Chondrocyte (in vitro differentiated cells): ENCODE measurements at places on chromosomes 7 and 10. TPM values are rescaled to one million over a fixed set of nuclear protein-coding genes. Genes with fewer than 3 reads are reported as not detected.
A peak's percentile ranks its signal among the peaks of the same experiment; 100 is the strongest.

Gene MRPL43
- 54.0 to 74.1 TPM (median 57.3 TPM) in 3 replicates for total RNA-seq

Gene ADIRF
- total RNA-seq: 0.54 to 0.65 TPM in 2 of 3 replicates, not detected in the other

Gene PHYHIPL
- total RNA-seq: 0.15 to 0.70 TPM (median 0.20 TPM) in 3 replicates

Gene PLCE1
- total RNA-seq: 9.9 to 14.7 TPM (median 10.6 TPM) in 3 replicates

- DNase-seq: no peak
These were observed 32.6 kb downstream of the DUSP5 start for GRCh38 chr10:110530131-110530831.

- peak; percentile 68 for DNase-seq
These were observed 75.5 kb downstream of the GRID1 start for GRCh38 chr10:86290933-86291615.

DNA sequence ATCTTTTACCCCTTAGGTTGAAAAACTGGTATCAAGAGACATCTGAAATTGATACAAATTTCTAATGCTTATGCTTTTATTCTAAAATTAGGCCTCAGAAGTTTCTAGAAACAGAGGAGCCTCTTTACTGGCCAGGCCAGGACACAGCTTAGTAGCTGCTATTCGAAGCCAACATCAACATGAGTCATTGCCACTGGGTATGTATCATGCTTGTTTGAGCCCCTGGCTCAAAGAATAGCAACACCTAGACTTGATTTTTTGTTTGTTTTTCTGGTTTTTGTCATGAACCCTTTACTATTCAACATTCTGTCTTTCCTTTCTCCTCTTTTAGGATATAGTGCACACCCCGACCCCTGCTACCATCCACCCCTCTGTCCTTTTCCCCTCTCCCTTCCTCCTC lies 90.9 kb upstream of the STK17A start:
- no peak for DNase-seq

GRCh38 chr10:124436191-124436638 lies 13.6 kb downstream of the NKX1-2 start:
- DNase-seq: no peak

- no peak for DNase-seq
These were observed 18.6 kb downstream of the FOXK1 start for GRCh38 chr7:4700577-4701235.

DNA sequence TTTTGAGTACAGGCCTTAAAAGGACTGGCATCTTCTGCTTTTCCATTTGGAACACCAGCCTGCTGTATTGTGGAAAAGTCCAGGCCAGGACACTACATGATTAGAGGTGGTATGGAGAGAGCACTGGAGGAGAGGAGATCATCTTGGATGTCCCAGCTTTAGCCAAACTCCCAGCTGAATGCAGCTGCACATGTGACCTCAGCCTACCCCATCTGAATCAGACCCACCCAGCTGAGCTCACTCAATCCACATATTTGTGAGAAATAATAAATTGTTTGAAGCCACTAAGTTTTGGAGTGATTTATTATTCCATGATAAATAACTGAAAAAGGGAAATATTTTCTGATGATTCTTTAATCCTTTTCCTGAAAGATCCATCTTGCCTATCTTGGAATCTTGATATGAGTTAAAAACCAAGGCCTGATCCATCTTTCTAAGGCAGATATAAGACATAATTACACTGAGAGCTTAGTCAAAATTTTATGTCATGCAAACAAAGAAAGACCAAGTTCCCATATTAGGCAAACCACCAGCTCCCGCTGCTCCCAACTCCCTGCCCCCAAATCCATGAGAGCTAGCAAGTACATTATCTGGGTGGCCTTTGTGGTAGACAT lies 55.1 kb upstream of the TRIL start:
- no peak for DNase-seq

- DNase-seq: peak; percentile 24
These were observed 39.8 kb downstream of the FOXL3 start for GRCh38 chr7:329691-330281.

GRCh38 chr7:92809397-92809759 lies 27.0 kb downstream of the CDK6 start:
- DNase-seq: no peak

DNA sequence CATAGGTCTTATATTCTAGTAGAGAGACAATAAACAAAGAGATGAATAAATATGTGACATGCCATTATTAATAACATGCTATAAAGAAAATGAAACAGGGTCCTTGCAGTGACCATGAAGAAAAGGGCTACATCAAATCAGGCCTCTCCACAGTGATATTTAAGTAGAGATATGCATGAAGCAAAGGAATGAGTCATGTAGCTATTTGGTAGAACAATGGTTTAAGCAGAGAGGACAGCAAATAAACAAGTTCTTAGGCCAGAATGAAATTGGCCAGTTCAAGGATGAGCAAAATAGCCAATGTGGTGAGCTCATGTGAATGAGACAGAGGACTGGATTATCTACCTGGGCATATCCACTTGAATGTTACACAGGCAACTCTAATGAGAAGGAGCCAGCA lies 172.2 kb upstream of the FERD3L start:
- no peak for DNase-seq

- no peak for DNase-seq
These were observed 4.3 kb upstream of the NEUROG3 start for GRCh38 chr10:69577268-69578232.

DNA sequence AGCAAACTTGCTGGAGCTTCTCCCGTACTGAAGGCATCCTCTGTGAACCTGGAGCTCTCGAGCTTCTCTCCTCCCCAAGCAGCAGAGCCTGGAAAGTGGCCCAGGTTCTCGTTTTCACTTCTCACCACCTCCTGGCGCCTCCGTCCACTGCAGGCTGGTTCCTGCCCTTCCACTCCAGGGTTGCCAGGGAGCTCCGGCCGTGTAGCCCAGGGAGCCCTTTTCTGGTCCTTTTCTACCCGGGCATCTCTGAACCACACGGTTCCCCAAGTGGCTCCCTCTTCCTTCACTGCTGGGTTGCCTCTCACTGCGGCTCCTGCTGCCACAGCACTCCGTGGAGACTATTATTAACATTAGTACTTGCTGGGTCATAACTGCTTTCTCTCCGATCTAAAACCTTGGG lies 208.6 kb upstream of the PPP2R2D start:
- DNase-seq: peak; percentile 61

DNA sequence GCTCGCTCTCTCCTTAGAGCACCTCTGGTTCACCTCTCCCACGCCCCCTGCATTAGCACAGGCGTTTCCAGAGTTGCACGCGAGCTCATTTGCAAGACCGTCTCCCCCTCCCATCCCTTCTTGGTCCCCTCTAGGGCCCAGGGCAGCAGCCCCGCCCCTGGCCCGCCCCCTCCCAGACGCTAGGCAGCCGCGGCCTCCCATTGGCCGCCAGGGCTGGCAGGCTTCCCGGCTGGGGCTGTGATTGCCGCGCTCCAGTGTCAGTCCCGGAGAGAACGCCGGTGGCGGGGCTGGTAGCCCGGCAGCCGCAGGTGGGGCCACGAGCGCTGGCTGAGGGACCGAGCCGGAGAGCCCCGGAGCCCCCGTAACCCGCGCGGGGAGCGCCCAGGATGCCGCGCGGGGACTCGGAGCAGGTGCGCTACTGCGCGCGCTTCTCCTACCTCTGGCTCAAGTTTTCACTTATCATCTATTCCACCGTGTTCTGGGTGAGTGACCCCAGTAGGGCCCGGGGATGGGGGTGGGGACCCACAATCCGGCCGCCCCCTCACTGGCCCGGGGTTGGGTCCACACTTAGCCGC lies at the start of gene TSPAN15:
TSPAN15 (plus strand) TSS at position 257 of the 575 bp plus-strand sequence; CDS start at position 387, 130 bp downstream.
- no peak for DNase-seq

- no peak for DNase-seq
These were observed 1.1 kb downstream of the FKBP9 start for GRCh38 chr7:32958046-32959025.

DNA sequence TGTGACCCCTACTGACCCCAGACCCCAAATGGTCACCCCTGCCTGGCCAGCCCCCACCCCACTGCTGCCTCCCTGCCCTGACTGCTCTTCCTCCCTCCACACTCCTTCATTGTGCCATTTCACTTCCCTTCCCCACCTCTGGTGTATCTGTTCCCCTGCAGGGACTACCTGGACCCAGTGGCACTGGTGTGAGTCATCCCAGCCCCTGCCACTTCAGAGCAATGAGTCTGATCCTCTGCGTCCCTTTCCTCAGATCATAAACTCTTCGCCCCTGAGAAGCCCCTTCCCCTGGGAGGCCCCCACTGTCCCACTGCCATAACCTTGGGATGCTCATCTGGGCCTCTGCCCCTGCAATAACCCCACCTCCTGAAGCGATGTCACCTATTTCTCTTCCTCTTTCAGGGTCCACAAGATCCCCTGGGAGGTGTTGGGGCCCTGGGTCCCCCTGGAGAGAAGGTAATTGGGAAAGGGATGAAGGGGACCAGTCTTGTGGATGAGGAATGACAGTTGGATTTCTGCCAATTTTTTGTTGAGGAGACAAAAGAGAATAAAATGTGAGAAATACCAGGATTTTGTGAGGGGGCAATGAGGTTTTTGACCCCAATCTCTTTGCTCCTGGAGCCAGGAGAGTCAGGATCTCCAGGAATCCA lies 19.1 kb upstream of the VOPP1 start:
- no peak for DNase-seq

GRCh38 chr7:120588416-120588815 lies 269.5 kb downstream of the TSPAN12 start:
- no peak for DNase-seq

GRCh38 chr10:32239769-32240168 lies 107.2 kb downstream of the EPC1 start:
- DNase-seq: no peak

DNA sequence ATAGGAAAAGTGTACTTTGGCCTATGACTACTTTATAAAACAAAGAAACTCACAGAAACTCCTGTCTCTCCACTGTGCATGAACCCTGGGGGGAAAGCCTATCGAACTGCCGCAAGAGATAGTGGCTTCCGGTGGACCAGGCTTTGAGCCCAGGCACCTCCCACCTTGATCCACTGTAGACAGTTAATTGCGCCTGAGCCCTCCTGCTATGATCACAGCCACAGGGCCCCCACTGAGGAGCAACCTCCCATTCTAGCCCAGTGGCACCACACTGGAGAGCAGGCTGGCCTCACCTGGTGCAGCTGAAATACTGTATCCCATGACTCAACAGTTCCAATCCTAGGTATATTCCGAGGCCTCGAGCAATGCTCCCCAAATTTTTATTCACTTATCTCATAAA lies 98.8 kb downstream of the COBL start:
- DNase-seq: no peak

DNA sequence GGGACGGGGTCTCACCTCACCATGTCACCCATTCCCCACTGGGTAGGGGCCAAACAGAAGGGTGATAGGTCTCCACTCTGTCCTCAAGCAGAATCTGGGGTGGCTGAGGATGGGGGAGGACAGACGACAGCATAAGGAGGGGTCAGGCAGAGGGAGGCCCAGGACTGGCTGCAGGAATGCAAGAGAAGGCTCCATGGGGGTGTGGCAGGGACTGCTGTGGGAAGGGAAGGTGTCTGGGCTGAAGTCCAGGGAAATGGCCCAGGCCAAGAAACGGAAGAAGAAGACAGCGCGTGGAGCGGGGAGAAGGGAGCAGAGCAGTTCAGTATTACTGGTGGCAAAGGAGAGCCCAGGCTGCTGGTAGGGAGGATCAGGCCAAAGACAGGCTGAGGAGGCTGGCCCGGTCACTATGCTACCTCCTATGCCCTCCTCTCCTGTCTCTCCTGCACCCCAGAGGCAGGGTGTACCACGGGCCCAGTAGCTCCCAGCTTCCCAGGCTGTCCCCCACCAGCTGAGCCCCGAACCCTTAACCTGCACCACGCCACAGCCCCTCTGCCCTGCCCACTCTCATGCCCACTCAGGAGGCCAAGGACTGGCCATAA lies 60.9 kb downstream of the GRB10 start:
- peak; percentile 85 for DNase-seq

- no peak for DNase-seq
These were observed 934 bp downstream of the PRTFDC1 start for GRCh38 chr10:24951201-24952142.

DNA sequence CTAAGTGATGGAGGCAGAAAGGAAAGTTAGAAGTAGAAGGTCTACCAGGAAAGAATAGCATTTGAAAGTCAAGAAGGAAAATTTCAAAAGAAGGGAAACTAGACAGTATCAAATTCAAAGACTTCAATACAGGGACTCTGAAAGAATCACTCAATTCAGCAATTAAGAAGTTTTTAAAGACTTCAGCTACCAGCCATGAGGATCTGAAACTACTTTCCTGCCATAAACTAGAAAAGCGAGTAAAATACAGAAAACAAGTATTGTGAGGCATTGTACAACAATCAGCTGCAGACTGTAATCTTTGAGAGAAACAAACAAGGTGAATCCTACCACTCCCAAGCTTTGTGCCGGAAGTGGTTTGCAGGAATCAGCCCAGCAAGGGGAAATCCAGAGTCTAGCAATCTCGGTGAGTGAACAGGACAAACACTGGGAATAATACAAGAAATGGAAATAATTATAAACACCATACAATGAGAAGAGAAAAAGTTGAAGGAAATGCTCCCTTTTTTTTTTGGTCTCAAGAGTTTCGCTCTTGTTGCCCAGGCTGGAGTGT lies 62.4 kb downstream of the ARHGAP12 start:
- no peak for DNase-seq

DNA sequence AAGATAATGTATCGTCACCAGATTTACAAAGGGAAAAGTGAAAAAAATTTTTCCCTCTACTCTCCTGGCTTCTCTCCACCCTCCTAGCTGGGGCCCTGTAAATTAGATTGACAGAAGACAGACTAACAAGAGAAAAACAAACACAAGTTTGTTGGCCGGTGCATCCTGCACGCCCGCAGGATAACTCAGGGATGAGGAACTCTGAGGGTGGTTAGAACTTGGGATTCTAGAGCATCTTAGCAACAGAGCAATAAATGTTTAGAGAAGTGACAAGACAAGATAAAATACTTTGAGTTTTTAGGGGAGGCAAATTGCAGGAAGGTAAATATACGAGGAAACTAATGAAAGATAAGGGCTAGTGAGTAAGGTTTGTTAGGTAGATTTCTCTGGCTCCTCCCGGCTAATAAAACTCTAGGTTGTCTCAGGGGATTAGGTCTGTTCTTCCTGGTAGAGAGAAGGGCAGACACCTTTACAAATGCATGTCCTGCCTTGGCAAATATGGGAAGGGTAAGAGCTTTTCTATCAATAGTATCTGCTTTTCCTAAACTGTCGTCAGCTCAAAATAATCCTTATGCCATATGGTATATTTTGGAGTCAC lies 4.3 kb upstream of the UCN3 start:
- DNase-seq: no peak

DNA sequence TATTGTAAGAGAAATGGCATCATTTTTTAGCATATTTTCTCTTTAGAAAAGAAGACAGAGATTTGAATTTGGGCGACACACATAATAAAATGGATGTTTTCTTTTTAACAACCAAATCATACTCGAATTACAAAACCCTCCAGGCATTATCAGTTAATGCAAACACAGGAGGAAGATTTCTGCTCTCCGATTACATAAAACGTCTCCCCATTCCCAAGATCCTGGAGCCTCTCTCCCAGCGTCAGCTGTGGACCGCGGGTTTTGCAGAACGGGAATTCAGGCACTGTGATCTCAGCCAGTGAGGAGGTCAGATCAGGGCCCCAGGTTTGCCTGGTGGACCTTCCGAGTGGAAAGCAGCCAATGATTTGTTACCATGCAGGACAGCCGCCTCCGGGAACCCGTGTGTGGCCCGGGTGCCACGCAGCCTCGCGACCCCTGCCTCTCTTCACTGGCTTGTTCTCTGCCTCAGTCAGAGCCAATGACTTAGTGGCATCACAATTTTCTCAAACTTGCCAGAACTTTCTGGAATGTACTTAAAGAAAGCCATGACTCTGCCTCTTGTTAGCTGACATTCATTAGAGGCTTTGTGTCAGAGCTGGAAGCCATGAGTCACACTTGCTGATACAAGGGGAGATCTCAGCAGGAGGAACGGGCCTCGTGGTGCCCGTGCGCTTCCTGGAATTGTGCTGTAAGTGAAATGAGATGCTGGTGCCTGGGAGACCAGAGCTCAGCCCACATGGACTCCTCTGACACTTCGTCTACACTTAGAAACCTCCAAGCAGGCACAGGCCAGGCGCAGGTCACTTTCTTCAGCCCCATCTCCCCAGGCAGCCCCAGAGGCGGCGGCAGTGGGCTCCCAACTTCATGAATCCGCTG lies 246.1 kb downstream of the KLF6 start:
- DNase-seq: peak; percentile 82
